ENCODE measurements at places on chromosomes 3 and 15.

DNA sequence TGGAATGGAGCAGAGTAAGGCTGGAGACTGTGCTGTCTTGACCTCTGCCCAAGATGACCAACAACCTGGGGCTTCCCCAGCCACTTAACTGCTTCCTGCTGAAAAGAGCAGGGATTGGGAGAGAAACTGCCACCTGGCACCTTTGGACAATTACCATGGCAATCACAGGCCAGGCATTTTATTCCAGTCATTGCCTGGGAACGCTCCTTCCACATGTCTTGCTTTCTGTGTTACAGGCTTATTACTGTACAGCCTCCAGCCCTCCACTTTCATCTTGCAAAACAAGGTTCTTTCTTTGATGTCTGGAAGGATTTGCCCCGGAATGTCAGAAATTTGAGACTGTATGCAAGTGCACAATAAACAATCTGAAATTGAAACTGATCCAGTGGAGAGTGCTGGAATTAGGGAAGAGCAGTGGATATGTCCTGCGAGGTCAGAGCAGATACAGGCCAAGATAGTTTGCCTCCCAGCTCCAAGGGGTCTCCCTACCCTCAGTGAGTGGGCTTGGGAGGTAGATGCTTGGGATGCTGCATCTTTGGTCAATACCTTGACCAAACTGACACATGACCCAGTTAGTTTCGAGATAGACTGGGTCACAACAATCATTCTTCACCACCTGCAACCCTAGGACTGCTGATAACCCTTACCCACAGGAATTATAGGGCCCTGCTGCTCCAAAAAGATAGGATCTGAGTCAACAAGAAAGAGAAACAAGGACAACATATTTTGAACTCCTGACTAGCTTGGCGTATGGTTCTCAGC, 2.7 kb downstream of the PPP1R14D start:
- no peak for DNase-seq

DNA sequence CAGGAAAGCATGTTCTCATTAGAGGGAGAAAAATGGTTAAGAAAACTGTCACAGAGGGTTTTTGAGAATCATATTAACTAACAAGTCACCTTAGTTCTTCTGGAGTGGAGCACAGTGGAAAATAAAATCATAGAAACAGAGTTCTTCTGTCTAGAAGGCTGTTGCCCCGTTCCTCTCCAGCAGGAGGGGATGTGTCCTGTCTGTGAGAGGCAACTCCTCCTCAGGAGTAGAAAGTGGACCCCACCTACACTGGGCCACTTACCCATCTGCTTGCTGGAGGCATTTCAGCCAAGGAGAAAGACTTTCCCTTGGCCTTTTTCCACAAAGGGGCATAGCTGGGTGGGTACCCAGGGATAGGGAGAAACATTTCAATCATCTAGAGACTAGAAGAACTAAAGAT, 106.6 kb downstream of the SSR3 start:
- no peak for DNase-seq

GRCh38 chr15:31004220-31004733, 12.8 kb upstream of the MTMR10 start:
- no peak for DNase-seq

DNA sequence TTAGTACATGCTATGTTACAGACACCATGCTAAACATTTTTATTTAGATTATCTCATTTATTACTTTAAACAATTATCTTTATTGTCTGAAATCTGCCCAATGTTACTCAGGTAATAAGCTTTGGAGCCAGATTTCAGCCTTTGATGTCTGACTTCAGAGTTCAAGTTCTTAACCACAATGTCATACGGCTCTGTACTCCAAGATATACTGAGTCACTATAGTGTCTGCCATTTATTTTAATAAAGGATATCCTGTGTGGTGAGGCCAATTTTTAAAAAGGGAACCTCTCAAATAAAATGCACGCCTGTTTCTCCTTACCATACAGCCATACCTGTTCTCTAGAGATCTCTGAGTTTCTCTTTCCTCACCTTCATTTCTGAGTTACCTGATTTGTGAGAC, 193.1 kb downstream of the EPHA3 start:
- no peak for DNase-seq

- DNase-seq, result no peak
These were observed 147.3 kb upstream of the TLE3 start for GRCh38 chr15:70244978-70245542.

DNA sequence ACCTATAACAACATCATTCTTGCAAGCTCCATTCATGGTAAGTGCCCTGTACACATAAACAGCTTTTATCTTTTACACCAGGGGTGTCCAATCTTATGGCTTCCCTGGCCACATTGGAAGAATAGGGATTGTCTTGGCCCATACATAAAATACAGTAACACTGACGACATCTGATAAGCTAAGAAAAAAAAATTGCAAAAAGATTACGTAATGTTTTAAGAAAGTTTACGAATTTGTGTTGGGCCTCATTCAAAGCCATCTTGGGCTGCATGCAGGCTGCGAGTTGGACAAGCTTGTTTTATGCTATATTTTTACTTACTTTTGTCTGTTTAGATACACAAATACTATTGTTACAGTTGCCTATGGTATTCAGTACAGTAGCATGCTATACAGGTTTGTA, 31.6 kb downstream of the ZNF654 start:
- DNase-seq, result no peak

GRCh38 chr15:63530752-63531299, 26.4 kb downstream of the USP3 start:
- no peak for DNase-seq

DNA sequence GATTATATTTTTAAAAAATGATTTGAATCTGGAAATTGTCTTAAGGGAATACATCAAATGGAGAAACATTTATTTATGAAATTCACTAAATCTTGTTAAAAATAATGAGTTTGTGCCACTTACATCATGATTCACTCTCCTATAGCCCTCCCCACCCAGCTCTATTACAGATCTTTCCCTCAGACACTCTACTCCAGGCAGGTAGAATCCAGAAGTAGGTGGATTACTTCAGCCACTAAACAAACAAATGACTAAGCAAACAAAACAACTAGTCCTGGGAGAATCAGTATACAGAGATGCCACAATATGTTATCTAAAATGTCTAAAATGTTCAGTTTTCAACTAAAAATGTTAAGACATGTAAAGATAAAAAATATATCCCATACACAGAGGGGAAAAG, 608.1 kb upstream of the UBE2E2 start:
- DNase-seq, result no peak

DNA sequence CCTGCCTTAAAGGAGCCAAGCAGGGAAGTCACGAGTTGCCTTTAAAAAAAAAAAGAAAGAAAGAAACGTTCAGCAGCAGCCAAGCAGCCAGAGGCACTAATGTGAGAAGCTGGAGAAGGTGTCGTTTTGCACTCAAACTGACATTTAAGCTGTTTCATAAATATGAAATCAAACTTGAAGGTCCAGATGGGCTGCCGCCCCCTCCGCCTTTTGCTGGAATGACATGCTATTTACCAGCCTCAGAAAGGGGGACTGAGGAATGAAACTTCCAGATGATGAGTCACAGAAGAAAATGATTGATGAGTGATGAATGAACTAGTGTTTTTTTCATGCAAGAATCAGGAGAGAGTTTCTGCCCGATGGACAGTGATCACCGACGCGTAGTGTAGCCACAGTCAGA, 396.8 kb downstream of the IGSF11 start:
- no peak for DNase-seq
